Thoracic aorta (tissue), 2 donors: ENCODE measurements at places on chromosomes 7 and 10. TPM values are rescaled to one million over a fixed set of nuclear protein-coding genes. Genes with fewer than 3 reads are reported as not detected.

The NRG3 gene
- 0.41 TPM for total RNA-seq

The DMTF1 gene
- total RNA-seq: 172 TPM

The CHCHD1 gene
- 22.6 TPM for total RNA-seq

The MCMBP gene
- total RNA-seq: 34.8 TPM

- H3K4me1 ChIP-seq: no peaks in the 10 kb centered on the region
- no peaks in the 10 kb centered on the region for H3K27me3 ChIP-seq
- no peak for DNase-seq
Observed at GRCh38 chr7:115654384-115655214, 376.0 kb downstream of the TFEC start.

- no peaks in the 10 kb centered on the region for H3K36me3 ChIP-seq
- no peaks in the 10 kb centered on the region for H3K27me3 ChIP-seq
- H3K4me1 ChIP-seq: no peaks in the 10 kb centered on the region
- DNase-seq: no peak
- no peak overlapping the region for H3K4me3 ChIP-seq
- H3K27ac ChIP-seq: no peak overlapping the region
Observed at GRCh38 chr7:19560111-19560883, 148.5 kb downstream of the POLR1F start.

GRCh38 chr10:81722399-81722798, 152.6 kb upstream of the NRG3 start:
- no peaks in the 10 kb centered on the region for H3K36me3 ChIP-seq
- no peak overlapping the region for H3K4me3 ChIP-seq
- DNase-seq: no peak
- no peak overlapping the region for H3K27ac ChIP-seq

GRCh38 chr7:110386006-110386405, 704.9 kb upstream of the LRRN3 start:
- no peak overlapping the region for H3K4me3 ChIP-seq
- no peaks in the 10 kb centered on the region for H3K36me3 ChIP-seq
- DNase-seq: no peak
- no peak overlapping the region for H3K27ac ChIP-seq
- H3K4me1 ChIP-seq: no peaks in the 10 kb centered on the region

- H3K36me3 ChIP-seq: no peaks in the 10 kb centered on the region
- no peaks in the 10 kb centered on the region for H3K4me1 ChIP-seq
Observed at GRCh38 chr10:97159646-97160305, 26.0 kb downstream of the SLIT1 start.

DNA sequence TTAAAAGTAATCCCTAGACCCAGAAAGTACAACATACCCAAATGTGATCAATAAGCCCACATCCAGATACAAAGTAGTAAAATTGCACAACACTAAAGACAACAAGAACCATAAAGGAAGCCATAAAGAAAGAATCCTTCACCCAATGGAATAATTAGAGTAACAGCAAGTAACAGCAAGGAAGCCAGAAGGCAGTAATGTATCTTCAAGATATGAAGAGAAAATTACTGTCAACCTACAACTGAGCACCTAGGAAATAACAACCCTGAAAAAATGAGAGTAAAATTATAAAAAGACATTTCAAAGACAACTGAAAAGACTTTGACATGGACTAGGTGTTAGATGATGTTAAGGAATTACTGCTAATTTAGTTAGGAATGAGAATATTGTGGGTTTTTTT, 60.5 kb downstream of the CNOT4 start:
- no peaks in the 10 kb centered on the region for H3K36me3 ChIP-seq
- no peaks in the 10 kb centered on the region for H3K27me3 ChIP-seq
- peaks cover 4% of the 10 kb centered on the region for H3K4me1 ChIP-seq
- H3K4me3 ChIP-seq: no peak overlapping the region
- DNase-seq: no peak
- H3K27ac ChIP-seq: no peak overlapping the region
